ENCODE measurements at places on chromosomes 5 and 9.

- no peak for DNase-seq
Observed at GRCh38 chr5:109868737-109869136, 179.0 kb downstream of the MAN2A1 start.

GRCh38 chr9:109251080-109251775, 69.6 kb downstream of the EPB41L4B start:
- no peak for DNase-seq

GRCh38 chr5:133595465-133595864, 16.9 kb downstream of the FSTL4 start:
- no peak for DNase-seq

DNA sequence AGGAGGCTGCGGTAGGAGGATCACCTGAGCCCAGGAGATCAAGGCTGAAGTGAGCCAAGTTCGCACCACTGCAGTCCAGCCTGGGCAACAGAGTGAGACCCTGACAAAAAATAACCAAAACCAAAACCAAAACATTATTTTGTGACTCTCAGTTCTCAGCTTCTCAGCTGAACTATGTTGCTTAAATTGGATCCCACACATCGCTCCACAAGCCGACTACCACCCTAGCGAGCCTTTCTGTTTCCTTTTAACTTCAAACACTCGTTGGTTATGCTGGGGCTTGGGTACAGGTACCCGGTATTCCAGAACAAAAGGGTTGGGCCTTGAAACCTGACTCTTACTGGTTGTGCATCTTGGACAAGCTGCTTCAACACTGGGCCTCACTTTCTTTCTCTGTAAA, 3.8 kb upstream of the PTGS1 start:
- DNase-seq: no peak

DNA sequence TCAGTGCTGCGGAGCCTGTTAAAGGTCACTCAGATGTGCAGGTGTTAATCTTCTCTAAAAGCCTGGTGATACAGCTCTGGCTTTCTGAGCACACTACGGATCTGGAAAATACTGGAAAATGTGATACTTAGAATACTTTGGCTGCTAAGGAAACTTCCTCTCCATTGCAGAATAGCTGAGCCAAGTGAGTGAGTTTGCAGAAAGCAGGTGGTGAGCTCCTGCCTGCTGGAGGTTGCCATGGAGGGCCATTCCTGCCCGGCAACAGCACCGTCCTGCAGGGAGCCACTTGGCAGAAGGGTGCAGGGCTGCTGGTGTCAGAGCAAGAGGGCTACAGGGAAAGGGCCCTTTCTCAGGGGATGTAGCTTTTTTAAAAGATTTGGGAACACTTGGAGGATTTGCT, 40.7 kb downstream of the SECISBP2 start:
- no peak for DNase-seq

DNA sequence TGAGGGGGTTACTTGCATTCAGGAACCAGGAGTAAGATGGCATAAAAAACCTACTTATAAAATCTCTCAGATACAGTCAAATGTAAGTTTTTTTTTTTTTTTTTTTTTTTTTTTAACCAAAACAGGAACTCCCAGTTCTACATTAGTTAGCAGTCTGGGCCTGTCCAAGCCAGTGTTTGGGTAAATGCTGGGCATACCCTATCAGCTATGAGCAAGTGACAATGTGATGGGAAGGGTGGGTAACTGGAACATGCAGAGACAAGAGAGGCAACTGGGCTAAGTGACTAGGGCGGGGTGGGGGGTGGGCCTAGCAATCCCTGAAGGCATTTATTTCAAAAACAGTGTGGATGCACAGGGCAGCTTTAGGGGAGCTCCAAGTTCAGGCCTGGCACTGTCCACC, 2.3 kb downstream of the NMRK1 start:
- no peak for DNase-seq

GRCh38 chr5:126810596-126811380, 33.9 kb downstream of the LMNB1 start:
- no peak for DNase-seq

- DNase-seq: no peak
Observed at GRCh38 chr9:135524130-135524861, 3.1 kb downstream of the LCN1 start.

- DNase-seq: no peak
Observed at GRCh38 chr5:29214839-29215238, 1978.6 kb upstream of the CDH6 start.

GRCh38 chr9:80775530-80775929, 913.8 kb downstream of the TLE1 start:
- no peak for DNase-seq

GRCh38 chr5:124289641-124290311, 456.7 kb downstream of the ZNF608 start:
- DNase-seq: no peak

GRCh38 chr5:68303038-68303738, 87.6 kb downstream of the PIK3R1 start:
- no peak for DNase-seq

DNA sequence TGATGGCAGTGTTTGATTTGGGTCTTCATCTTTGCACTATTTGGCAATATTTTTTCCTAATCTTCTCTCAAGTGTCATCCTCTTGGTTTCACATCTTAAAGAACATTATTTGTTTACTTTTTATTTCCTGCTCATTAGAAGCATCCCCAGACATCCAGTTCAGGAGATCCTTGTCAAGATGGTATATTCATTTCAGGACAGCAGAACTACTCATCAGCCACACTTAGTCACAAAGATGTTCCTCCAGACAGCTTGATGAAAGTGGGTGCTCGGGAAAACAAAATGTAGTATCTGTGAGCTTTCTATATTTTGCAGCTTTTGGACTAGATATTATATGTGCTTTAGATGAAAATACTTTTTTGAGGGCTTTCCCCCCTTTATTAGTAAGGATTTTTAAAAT, 72.1 kb upstream of the SREK1 start:
- no peak for DNase-seq

DNA sequence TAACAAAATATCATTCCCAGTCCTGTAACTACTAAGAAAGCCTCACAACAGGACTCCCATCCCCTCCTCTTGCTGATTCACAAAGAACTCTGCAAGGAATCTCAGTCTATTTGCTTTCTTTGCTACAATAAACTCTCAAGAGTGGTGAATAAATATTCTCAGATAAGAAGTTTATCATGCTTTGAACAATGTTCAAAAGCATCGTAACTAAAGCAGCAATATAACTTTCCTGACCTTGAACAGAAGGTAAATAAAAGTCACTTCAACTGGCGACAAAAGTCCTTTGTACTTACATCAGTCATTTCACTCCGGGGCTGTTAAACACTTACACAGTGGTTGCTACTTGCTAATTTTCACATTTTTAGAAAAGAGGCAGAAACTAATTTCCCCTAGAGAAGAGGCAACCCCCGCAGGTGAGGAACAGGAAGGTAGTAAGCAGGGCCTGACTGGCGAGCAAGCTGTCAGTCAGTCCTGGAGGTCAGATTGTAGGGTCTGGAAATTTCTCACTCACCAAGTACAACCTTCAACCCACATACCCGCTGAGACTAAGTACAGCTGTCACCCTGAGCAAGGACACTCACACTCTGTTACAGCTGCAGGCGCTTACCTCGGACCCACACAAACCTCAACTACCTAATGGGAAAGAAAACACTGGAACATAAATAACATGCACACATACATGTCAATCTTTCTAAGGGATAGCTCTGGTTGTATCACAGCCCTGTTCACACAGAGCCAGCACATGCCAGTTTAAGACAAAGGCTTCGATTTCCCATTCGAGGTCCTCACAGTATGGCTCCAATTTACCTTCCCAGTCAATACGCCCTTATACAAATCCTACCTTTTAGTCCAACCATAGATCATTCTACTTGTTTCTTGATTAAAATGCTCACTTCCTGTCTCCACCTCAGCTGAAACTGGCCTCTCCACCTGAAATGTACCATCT, 104.6 kb upstream of the RETREG1 start:
- no peak for DNase-seq

DNA sequence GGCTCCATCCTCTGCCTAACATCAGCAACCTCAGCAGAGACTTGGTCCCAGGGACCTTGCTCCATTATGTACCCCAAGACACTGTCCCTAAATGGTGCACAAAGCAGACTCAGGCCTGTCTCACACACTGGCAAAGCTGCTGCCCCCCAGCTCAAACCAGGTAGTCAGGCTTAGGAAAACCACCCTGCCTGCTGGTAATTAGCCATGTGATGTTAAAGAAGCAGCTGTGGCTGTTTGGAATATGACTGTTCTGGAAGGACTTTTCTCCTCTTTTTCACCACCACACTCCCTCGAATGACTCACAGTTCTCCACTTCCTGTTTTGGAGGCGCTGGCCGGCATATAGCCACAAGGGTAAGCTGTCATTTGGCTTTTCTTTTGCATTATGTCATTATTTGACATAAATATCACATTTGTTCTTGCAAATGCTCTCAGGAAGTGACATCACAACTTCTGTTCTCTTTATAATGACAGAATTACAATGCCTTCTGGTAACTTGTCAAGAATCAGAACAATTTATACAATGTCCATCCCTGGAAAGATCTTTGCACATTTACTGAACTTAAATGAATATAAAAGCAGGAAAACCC, 113.9 kb downstream of the SUSD1 start:
- DNase-seq: peak; percentile 36

GRCh38 chr9:7212101-7212500, 454.3 kb downstream of the KDM4C start:
- DNase-seq: no peak

GRCh38 chr9:72065076-72065475, 4.7 kb upstream of the C9orf57 start:
- no peak for DNase-seq

DNA sequence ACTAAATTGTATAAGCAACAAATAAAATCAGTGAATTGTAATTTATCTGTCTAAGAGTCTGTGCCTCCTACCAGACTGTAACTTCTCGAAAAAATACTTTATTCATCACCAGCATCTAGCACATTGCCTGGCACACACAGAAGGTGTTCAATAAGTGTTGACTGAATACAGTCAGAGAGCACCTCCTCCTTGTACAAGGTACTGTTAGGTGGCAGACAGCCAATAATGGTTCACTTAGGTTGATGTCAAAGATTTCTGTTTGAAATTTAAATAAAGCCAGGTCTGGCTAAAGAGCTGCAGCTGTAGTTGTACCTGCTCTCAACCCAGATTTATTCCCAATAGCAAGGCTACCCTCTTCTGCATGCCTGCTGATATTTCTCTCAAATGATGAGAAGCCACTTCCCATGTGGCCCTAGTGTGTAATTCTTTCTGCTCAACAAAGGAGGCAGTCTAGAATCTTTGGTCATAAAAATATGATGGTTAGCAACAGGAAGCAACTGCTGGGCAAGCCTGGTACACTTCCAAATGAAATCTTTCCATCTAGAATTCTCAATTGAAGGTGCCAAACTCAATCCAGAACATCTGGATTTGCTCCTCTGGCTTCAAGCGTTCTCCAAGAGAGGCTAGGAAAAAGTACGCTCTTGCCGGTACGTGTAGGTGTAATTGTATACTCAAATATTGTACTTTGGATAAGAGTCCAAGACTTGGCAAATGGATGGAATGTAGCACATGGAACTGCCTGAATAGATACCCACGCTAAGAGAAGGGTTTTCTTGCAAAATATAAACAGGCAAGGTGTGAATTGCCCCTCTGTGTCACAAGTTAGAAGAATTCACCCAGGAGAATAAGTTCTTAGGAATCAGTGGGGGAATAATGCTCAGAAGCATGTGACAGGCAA, 95.6 kb downstream of the NR6A1 start:
- no peak for DNase-seq

- no peak for DNase-seq
Observed at GRCh38 chr5:171221916-171222315, 87.1 kb upstream of the TLX3 start.

GRCh38 chr5:175329976-175330375, 114.0 kb downstream of the DRD1 start:
- DNase-seq: no peak

DNA sequence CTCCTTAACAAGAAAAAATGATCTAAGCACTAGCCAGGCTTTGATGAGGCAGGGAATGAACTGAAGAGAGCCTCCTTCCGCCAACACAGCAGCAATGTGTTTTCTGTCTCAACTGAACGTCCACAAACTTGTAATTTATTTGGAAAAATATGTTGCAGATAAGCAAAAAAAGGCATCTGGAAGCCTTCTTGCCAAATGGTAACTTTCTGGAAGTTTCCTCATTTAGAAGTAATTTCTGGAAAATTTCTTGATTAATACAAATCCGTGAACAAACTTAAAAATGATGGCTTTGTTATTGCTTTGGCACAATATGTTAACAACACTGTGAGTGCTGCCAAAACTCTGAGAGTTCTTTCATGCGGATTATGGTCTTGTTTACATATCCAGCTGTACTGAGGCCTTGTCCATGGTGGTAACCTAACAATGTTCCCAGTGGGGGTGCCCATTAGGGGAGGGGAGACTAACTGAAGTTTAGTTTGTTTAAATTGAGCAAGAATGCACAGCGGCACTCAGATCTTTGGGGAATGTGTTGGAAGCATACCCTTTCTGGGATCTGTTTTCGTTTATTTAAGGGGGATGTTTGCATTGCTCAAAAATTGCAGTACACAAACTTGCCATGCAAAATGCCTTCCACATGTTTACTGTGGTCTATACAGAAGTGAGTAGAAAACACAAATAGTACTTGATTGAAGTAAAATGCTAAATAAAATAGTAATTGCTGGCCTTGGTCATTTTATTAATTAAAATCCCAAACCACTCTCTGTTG, 334.7 kb downstream of the NR2F1-AS1 start:
- DNase-seq: no peak

- no peak for DNase-seq
Observed at GRCh38 chr5:102855681-102856388, 100.7 kb downstream of the PAM start.

- no peak for DNase-seq
Observed at GRCh38 chr9:3664044-3664443, 138.2 kb upstream of the RFX3 start.

- no peak for DNase-seq
Observed at GRCh38 chr5:71699233-71699632, 19.8 kb upstream of the CARTPT start.

DNA sequence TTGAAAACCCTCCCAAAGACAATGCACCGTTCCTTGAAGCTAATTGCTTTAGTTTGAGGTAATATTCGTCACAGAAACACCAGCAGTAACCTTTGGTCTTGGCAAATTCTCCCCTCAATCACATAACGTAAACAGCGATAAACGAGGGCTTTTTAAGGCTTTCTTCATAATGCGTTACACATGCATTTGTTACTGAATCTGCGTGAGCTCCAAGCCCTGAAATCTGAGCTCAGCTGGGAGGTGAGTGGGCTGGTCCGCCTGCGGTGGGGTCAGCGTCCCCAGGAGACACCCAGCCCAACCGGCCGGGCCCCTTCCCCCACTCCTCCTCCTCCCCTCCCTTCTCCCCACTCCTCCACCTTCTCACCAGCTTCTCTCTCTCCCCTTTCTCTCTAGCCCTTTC, 91.1 kb downstream of the BARX1 start:
- no peak for DNase-seq

DNA sequence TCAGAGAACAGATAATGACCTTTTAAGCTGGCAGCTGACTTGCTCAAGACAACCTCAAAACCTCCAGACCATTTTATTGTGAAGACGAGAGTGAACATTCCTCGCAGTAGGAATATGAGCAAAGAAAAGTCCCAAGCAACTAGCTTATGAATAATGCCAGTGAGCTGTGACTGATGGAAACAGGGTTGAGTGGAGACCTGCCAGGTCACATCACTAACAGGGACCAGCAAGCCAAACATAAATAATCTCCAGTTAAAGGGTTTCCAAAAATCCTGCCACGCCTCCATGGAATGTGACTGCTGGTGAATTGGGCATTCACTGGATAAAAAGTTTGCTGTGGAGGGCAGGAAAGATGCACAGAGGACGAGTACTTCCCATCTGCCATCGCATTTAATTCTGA, 185.4 kb downstream of the CRB2 start:
- DNase-seq: no peak

All from esophagus squamous epithelium (tissue), 5 donors.